ENCODE measurements at places on chromosomes 11 and 22.

GRCh38 chr11:46332568-46333393 lies 14.5 kb upstream of the DGKZ start:
- peak; percentile 31 for DNase-seq

DNA sequence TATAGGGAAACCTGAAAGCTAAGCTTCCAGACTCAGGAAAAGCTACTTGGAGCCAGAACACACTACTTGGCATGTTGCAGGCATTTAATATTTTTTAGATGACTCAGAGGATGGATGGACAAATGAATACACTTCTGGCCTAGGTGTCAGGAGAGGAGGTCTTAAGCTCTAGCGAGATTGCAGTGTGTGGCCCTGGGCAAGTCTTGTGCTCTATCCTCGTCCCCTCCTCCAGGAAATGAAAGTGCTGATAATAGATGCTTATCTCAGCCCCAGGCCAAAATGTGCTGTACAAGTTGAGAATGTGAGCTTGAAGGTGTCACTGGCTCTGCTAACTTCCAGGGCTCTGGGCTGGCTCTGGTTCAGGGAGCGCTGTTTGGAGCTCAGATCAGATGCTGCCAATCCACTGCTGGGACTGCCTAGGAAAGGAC lies 136.3 kb downstream of the PKNOX2 start:
- DNase-seq = peak; percentile 87

DNA sequence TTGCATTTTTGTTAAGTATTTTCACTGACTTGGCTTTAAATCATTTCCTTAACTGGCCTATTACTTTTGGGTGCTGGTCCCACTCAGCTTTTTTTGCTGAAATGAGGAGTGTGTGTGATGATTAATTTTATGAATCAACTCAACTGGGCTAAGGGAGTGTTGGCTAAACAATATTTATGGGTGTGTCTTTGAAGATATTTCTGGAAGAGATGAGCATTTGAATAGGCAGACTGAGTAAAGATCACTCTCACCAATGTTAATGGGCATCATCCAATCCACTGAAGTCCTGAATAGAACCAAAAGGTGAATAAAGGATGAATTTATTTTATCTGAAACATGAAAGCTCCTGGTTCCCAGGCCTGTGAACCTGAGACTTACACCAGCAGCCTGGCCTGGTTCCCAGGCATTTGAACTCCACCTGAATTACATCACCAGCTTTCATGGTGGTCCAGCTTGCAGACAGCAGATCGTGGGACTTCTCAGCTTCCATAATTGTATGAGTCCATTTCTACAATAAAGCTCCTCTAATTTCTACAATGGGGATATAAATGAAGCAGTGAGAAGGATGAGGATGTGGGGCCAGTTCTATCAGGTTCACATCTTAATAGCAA lies 241.3 kb upstream of the ZC3H12C start:
- no peak for DNase-seq

- no peak for DNase-seq
These were observed 216.7 kb upstream of the SORL1-AS1 start for GRCh38 chr11:121669422-121669821.

- no peak for DNase-seq
These were observed 80.1 kb upstream of the PRODH start for GRCh38 chr22:19016081-19016766.

DNA sequence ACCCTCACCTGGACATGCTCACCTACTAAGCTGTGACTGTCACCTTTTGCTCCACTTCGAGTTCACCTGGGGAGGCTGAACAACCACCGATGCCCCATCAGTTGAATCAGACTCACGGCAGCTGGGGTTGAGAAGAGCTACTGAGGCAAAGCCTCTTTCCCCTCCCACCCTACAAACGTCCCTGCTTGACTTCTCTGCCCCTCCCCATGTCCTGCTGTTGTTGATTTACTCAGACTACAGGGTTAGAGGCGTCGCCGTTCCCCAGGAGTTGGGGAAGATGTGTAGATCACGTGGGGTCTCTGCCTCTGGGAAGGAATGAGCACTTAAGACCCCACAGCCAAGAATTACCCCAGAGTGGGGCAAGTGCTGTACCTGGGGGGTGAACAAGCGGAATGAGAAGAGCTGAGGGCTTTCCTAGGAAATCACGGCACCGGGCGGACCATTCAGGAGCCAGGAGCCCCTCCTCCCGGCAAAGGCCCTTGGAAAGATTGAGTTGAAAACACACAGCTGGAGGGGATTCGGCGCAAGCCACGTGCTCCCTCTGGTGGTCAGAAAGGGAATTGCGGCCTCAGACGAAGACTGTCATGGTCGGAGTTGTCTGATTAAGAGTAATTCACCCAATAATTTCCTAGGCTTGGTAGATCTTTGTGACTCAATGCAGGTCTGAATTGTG lies 7.0 kb downstream of the FXYD2 start:
- DNase-seq = peak; percentile 73

- no peak for DNase-seq
These were observed 451.3 kb downstream of the METTL15 start for GRCh38 chr11:28559492-28559891.

DNA sequence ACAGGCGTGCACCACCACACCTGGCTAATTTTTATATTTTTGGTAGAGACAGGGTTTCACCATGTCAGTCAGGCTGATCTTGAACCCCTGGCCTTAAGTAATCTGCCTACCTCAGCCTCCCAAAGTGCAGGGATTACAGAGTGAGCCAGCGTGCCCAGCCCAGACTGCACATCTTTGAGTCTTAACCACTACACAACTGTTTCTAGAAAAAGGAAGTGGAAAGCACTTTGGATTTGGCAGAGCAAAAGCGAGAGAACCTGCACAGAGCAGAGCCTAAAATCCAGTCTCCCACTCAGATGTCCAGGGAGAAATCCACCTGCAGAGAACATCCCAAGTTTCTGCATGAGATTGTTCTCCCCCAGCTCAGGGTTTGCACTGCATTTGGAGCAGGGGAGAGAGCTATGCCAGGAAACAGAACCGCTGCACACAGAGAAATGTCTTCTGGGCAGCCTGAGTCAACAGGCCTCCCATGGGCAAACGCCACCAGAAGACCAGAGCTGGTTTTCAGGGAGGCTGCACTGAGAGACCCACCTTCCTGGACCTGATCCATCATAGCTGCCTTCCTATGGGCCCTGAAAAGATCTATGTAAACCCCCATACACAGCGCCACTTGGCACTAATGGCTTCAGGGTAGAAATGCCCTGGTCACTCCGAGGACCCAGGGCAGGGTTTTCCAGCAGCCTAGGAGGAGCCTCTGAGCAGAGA lies 54.0 kb downstream of the RPUSD4 start:
- no peak for DNase-seq
